Activated B cell treated with CpG ODN at 0.5 μM for 24 hours (primary cell): ENCODE measurements at places on chromosomes 2 and 18.

- DNase-seq, result no peak
Measured at GRCh38 chr2:72727356-72727755, 98.5 kb downstream of the EXOC6B start.

DNA sequence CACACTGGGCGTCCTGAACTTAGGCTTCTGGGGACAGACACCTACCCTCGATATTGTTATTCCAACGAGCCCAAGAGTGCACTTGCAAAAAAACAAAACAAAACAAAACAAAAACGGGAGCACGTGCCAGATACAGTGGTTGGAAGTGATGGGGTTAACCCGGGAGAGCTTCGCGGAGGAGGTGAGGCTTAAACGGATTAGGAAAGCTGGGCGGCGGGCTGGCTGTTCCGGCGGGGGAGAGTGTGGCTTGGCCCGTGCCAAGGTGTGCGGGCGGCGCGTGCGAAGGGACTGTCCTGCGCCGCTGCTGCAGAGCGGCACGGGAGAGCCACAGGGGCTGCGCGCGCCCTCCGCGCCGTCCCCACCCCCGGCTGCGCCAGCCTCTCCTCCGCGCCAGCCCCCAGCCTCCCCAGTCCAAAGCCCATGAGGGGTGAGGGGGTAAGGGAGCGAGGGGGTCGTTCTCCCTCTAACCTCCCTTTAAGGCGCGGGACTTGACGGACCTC is 1.5 kb upstream of the SLC30A3 start:
- DNase-seq, result peak; percentile 42

GRCh38 chr2:152015552-152015951 is 83.3 kb downstream of the CACNB4 start:
- DNase-seq, result no peak

DNA sequence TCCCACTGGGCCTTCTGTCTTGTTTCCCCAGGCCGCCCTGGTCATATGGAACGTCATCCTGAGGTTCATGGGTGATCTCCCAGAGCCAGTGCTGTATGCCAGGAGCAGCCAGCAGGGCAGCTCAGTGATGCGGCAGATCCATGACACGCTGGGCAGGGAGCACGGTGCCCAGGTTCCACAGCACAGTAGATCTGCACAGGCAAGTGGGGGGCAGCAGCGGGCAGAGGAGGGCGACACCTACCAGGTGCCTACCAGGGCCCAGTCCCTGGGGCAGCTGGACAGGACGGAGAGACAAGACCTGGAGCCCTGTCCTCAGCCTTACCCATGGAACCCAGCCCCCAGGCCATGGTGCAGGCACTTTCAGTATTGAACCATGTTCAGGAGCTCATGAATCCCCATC is 36.1 kb upstream of the GPR17 start:
- no peak for DNase-seq

DNA sequence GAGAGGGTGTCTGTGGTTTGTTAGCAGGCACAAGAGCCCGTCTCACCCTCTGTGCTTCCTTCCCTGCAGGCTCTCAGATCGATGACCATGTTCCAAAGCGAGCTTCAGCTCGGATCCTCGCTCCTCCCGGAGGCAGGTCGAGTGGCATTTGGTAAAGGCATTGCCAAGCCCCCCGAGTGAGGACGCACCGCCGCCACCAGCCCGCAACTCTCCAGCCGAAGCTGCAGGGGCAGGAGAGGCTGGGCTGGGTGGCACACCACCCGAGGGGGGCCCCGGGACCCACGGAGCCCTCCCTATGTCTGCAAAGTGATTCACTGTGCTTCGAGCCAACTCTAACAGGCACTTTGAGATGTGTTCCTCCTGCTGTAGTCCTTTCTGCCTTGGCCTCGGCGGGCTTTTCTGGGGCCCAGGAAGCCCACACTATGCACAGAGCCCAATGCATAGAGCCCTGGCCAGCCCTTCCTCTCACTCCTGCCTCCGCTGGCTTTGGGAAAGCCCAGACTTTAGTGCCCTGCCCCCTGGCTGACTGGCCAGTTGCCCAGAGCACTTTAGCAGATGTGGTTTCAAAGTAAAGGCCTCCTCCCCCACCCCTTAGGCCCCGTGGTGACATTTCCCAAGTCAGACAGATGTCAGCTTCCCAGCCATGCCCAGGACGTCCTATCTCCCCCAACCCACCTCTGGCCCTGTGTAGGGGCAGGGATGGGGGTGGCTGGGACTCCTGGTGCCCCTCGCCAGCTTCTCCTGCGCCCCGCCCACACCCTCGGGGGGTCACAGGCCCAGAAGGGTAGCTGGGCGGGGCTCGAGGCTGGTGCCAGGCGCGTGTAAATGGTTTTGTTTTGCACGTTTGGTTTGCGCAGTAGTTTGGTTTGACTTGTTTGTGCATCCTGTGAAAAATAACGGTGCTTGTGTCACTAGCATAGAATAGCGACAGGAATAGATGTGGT is 23.3 kb upstream of the MAPRE3 start:
- DNase-seq, result no peak

DNA sequence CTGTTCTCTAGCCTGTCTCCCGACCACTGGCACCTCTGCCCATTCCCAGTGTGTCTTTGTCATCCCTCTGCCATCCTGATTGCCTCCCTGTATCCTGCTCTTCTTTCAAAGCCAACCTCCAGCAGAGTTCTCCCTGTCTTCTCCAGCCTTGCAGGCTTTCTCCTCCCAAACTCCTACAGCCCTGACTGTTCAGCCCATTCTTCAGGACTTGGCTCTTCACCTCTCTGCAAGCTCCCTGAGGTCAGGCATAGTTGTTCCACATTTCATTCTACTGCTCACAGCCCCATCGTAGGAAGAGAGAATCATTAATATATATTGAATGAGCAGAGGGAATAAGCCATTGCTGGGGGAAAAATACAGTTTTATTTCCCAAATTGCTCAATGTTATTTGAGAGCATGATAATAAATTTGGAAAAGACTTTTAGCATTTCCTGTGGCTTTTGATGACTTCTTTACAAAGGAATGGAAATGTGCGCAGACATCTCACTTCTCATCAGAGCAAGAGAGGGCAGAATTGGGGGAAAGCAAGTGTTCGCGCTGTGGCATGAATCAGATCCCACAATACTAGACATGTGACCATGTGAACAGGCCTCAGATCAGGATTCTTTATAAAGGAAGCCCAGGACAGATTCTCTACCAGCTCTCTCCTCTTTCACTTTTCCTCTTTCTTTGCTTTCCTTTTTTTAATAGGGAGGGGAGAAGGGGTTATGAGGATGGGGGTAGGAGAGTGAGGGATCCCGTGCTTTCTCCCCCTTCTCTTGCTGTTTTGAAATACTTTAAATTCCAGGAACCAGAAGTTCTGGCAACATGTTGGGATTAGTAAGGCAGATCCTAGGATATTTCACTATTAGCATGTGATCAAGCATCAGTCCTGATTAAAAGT is 37.4 kb downstream of the EPAS1 start:
- DNase-seq, result no peak

DNA sequence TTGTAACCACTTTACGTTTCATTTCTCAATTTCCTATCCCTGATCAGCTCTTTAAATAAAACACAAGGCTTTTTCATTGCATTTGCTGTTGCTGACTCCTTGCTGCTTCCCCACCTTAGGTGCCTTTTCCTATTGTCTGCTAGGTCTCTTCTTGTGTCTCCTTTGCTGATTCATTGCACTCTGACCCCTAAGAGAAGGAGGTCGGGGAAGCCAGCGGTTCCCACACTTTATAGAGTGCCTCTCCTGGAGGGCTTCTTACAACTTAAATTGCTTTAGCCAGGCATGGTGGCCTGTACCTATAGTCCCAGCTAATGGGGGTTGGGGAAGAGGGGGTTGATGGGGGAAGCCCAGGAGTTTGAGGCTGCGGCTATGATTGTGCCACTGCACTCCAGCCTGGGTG is 495.0 kb downstream of the DLGAP1 start:
- no peak for DNase-seq

- no peak for DNase-seq
Measured at GRCh38 chr18:27845897-27846296, 331.0 kb downstream of the CDH2 start.

GRCh38 chr2:49113046-49113445 is 41.3 kb downstream of the FSHR start:
- no peak for DNase-seq

- DNase-seq, result no peak
Measured at GRCh38 chr18:25001803-25002202, 350.2 kb downstream of the ZNF521 start.

DNA sequence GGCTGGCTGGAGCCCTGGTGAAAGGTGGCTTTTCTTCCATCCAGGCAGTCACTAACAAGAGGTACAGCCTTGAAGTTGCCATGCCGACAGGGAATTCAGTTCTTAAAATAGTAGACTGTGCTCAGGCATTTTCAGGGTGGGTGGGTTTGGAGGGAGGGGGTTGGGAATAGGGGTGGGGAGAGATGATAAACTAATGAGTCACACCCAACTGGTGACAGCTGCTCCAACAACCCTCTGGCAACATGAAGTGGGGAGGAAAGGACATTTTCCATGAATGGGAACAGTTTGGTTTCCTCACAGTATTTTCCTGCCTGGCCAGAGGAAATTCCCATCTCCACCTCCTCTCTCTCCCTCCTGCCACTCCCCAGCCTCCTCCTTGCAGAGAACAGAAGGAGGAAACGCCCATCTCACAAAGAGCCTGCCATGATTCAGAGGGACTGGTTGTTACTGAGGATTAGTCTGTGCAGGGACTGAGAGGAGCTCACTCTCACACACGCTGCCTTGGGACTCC is 113.0 kb upstream of the SLC1A4 start:
- DNase-seq, result no peak

- DNase-seq, result no peak
Measured at GRCh38 chr2:198213253-198213652, 408.9 kb downstream of the PLCL1 start.

DNA sequence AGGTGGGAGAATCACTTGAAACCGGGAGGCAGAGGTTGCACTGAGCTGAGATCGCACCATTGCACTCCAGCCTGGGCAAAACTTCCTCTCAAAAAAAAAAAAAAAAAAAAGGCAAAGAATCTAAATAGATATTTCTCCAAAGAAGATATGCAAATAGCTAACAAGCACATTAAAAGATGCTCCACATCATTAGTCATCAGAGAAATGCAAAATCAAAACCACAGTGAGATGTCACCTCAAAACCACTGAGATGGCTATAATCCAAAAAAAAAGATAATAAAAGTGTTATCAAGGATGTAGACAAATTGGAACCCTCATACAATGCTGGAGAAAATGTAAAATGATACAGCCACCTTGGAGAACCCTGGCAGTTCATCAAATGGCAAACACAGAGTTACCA is 8.4 kb downstream of the ST8SIA5 start:
- DNase-seq, result no peak

DNA sequence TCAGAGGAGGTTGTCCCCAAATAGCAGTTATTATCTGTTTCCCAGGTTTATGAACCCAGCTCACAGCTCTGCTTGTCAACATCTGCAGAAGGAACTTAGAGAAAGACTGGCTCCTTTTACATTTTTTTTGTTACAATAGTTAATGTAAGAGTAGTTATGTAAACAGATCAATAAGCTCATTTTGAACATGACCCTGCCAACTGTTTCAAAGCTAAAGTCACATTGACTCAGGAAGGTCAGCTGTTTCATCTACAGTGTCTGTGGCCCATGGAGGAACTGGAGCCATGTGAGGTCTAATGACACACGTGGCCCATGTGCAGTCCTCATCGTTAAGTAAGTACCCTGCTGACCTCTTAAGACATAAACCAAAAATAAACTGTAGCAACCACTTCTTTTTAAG is 97.1 kb downstream of the SH3RF3 start:
- no peak for DNase-seq

DNA sequence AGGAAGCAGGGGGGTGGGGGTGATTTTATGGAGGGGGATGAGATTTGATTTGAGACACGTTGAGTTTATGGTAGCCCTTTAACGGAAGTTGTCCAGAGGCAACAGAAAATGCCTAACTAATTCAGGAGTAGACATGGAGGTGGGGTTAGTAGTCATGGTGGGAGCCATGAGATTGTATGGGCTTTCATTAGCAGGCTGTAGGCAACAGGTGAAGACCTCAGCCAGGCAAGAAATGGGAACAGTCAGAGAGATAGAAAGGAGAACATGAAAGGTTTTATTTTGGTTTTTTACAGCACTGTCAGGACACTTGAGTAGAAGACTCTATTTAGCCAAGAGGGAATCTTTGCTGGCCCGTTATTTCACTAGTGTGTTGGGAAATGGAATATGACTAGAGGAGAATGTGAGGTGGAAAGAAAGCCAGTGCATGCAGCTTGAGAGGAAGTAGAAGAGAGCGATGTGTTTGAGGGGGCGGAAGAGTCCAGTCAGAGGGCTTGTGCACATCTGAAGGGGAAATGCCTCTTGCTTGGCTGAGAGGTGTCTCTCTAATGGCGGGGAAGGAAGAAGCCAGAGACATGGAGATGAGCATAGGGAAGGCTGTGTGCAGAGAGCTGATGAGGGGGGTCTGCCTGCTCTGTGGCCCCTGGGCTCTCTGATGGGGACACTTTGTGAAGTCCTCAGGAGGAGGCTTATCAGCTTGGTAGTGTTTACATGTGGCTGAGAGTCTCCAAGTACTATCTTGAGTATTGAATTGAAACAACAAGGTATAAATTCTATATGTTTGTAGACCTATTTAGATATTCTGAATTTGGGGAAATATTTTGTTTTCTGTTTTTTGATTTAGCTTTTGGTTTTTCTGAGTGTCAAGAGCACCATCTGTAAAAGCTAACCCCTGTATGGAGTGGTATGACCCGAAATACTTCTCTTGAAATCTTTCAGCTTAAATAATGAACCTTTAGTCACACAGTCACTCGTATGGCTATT is 66.9 kb upstream of the ITM2C start:
- peak; percentile 18 for DNase-seq

GRCh38 chr2:115782286-115782685 is 1339.8 kb downstream of the DPP10 start:
- no peak for DNase-seq

DNA sequence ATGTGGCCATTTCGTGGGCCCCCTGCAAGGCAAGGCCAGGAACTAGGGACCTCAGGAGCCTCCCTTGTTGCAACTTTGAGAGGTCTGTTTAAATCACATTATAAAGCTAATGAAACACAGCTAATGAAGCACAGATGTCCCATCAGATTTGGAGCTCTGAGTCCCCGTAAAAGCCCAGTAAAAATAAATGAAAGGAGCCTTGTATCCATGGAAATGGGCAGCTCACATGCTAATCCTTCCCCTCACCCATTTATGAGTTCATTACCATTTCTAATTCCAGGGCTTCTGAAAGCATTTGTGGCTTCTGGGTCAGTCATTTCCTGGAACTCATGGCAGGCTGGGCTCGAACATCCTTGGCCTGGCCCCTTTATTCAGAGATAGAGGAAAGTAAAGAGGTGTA is 274.8 kb downstream of the SS18 start:
- DNase-seq, result no peak

- DNase-seq, result no peak
Measured at GRCh38 chr2:64748561-64748960, 94.8 kb upstream of the SERTAD2 start.
